Common myeloid progenitor, CD34-positive (primary cell): ENCODE measurements at places on chromosomes 12 and 14.
A peak's percentile ranks its signal among the peaks of the same experiment; 100 is the strongest.

DNA sequence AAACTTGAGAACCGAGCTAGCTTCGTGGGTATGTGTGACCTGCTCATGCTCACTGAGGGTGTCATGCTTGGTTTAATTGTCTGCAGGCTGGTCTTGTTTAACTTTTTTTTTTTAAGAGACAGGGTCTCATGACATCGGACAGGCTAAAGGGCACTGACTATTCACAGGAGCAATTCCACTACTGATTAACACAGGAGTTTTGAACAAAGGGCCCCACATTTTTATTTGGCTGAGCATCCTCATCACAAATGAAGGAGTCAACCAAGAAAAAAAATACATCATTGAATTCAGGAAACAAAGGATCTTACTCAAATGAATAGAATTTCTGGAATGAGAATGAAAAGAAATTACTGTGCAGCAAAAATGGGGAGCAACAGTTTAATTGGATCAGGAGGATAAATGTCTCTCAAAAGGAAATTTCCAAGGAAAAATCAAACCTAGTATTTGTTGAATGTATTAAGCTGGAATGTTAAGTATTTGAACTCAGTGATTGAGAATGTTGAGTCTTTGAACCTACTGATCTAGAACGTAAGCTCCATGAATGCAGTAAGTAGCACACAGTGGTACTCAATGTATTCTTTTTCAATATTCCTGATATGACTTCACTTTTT lies 20.8 kb upstream of the PYROXD1 start:
- no peak for DNase-seq
- H3K27ac ChIP-seq = no peak overlapping the region
- no peaks in the 10 kb centered on the region for H3K27me3 ChIP-seq

GRCh38 chr12:42267413-42268190 lies 29.6 kb upstream of the YAF2 start:
- no peaks in the 10 kb centered on the region for H3K27me3 ChIP-seq
- peaks cover 11% of the 10 kb centered on the region for H3K4me1 ChIP-seq
- no peak overlapping the region for H3K4me3 ChIP-seq
- no peak for DNase-seq
- H3K36me3 ChIP-seq = no peaks in the 10 kb centered on the region

DNA sequence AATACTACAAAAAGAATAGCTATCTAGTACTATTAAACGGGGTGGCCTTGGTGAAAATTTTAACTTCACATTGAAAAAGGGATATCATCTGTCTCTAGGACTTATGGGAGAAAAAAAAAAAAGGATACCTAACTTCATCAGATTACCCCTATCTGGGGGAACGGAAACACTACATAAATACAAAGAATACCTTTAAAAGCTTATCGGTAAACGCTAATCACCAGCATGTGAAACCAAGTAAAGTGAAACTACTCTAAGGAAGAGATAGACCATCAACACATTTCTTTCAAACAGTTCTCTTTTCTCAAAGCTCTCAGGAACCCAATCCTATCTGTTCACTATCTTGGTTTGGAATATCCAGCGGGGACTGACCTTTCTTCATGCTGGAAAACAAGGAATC lies 3.5 kb downstream of the KICS2 start:
- no peaks in the 10 kb centered on the region for H3K27me3 ChIP-seq
- DNase-seq = peak; percentile 33
- peak overlapping the region; percentile 45 for H3K4me3 ChIP-seq
- peak overlapping the region; percentile 37 for H3K27ac ChIP-seq

GRCh38 chr12:49983892-49984291 lies 11.1 kb downstream of the AQP6 start:
- H3K4me3 ChIP-seq = no peak overlapping the region
- H3K27ac ChIP-seq = no peak overlapping the region
- no peaks in the 10 kb centered on the region for H3K27me3 ChIP-seq
- DNase-seq = peak; percentile 60
- H3K36me3 ChIP-seq = peaks cover 7% of the 10 kb centered on the region
